ENCODE measurements at places on chromosomes 13 and 19. TPM values are rescaled to one million over a fixed set of nuclear protein-coding genes. Genes with fewer than 3 reads are reported as not detected.
A peak's percentile ranks its signal among the peaks of the same experiment; 100 is the strongest.

The ZNF569 gene
- polyA plus RNA-seq: 2.0 TPM

The CGB3 gene
- polyA plus RNA-seq: not detected

The BEST2 gene
- 0.37 TPM for polyA plus RNA-seq

The IGFL2 gene
- polyA plus RNA-seq: not detected

The PTOV1 gene
- polyA plus RNA-seq: 122 TPM

The POLRMT gene
- polyA plus RNA-seq: 79.6 TPM

The HNRNPM gene
- 118 TPM for polyA plus RNA-seq

The PDS5B gene
- 3.6 TPM for polyA plus RNA-seq

The SSC5D gene
- 0.16 TPM for polyA plus RNA-seq

The KCNN1 gene
- 0.06 TPM for polyA plus RNA-seq

The CEACAM7 gene
- not detected for polyA plus RNA-seq

GRCh38 chr19:50858886-50859285, 4.2 kb downstream of the KLK3 start:
- DNase-seq: no peak

GRCh38 chr13:112452380-112453206, 76.4 kb downstream of the SPACA7 start:
- no peak for DNase-seq

GRCh38 chr13:109331898-109332297, 454.5 kb downstream of the IRS2 start:
- no peak for DNase-seq

DNA sequence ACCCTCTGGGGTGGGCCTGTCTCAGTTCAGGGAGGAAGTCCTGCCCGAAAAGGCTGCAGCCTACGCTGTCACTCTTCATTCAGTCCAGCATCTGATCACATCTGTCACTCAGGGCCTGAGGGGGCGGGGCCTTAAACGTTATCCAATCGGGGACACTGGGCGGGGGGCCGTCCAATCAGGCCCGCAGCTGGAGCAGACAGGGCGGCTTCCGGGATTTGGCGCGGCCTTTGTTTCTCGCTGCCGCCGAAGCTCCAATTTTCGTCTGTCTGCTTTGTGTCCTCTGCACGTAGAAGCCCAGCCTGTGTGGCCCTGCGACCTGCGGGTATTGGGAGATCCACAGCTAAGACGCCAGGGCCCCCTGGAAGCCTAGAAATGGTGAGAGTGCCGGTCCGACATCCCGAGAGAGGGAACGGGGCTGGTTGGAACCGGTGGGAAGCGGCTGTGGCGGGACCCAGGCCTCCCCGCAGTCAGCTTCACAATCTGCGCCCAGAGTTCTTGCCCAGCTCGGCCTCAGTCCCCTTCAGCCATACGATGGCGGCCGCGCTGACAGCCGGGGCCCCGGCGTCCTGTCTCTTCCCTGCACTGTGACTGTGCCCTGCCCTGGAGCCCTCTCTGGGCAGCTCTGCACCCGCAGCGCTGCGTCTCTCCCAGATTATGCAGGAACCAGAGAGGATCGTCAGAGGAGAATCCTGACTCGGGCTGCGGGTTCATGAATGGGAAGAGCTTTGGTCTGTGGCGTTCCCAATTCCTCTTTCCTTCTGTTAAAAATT, at the start of gene ZNF730:
ZNF730 (plus strand) TSS at position 224 of the 770 bp plus-strand sequence; CDS start at position 373, 149 bp downstream.
- DNase-seq: peak; percentile 27

- no peak for DNase-seq
Observed at GRCh38 chr19:38028913-38029510, 122.0 kb downstream of the SIPA1L3 start.

DNA sequence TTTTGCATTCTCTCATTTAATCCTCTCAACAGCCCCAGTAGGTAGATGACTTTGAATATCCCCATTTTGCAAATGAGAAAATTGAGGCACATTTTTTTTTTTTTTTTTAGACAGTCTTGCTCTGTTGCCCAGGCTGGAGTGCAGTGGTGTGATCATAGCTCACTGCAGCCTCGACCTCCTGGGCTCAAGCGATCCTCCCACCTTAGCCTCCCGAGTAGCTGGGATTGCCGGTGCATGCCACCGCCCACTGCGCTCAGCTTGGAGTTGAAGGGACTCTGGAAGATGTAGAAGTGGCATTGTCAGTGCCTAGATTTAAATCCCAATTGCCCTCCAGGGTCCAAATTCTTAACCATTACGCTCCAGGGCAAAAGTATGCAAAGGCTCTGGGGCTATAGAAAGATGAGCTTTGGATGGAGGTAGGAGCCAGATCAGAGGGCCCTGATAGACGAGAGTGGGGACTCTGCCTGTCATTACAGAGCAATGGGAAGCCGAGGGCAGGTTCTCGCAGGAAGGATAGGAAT, 813 bp upstream of the MCOLN1 start:
- DNase-seq: no peak

DNA sequence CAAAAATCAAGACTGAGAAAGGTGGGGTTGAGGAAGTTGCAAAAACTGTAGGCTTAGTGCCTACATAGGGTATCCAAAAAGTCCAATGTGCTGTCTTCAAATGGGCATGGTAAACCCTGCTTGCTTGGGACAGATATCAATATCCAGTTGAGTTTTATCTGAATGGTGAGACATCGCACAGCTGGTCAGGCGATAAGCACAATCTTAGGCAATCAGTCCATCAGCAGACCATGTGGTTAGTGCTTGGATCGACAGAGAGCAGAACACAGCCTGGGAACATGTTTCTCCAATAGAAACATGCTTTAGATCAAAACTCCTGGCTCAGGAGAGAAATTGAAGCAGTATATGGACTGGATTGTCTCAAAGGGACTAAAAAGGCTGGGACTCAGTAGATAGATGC, 151.3 kb upstream of the IPO5 start:
- no peak for DNase-seq

DNA sequence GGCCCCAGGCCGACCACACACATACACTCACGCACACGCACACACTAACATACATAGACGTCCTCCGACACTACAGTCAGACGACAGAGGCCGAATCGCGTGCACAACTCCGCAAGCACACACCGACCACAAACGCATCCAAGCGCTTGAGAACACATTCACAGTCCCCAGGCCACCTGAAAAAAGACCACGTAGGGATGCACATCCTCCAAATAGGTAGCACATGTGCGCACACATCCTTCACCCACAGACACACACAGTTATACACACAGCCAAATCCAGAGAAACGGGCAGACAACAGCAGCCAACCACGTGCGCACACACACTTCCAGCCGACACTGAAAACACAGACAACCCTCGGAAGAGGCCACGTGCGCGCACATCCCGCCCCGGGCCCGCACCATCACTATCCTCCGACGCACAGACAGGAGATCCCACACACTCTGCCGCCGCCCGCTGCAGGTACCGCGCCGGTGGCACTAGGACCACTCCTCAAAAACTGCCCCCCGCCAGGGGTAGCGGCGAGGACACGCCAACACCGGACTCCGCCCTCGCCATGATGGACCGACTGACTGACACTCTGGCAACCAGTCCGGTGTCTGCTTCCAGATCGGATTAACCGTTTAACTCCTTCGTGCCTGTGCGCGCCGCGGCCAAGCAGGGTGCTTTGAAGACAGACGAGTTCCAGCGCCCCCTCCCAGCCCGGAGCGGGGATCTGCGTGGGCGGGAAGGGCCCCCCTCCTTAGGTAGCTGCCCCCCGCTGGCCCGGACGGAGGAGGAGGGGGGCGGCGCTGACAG, 493 bp upstream of the PDE4A start:
- DNase-seq: peak; percentile 62

GRCh38 chr13:103157016-103157415, 90.8 kb upstream of the SLC10A2 start:
- no peak for DNase-seq

GRCh38 chr13:111936267-111936925, 130.6 kb upstream of the SOX1 start:
- no peak for DNase-seq

DNA sequence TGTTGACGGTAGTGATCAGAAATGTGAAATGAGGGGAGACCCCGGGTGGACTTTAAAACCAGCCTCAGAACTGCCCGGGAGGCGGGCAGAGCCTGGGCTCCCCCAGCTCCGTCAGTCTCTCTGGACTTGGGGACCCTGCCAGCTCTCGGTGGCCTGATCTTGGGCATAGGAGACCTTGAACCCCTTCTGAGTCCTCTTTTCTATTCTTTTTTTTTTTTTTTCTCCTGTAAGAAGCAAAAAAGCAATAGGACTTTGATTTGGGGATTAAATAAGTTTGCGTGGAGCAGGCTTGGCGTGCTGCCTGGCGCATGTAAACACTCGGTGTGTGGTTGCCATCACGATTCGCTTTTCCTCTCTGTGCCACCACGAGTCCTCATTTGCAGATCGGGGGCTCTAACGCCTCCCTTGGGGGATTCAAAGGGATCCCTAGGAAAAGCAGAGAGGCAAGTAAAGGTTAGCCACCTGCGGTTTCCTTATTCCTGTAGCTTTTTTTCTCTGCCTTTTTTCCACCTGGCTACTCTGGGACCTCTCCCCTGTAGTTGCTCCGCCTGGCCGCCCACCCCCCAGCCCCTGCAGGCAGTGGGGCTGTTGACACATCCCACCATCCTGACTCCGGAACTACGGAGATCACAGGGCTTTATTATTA, 1.3 kb downstream of the SAFB start:
- DNase-seq: peak; percentile 71

GRCh38 chr19:18558202-18558555, 509 bp downstream of the KXD1 start:
- DNase-seq: no peak

DNA sequence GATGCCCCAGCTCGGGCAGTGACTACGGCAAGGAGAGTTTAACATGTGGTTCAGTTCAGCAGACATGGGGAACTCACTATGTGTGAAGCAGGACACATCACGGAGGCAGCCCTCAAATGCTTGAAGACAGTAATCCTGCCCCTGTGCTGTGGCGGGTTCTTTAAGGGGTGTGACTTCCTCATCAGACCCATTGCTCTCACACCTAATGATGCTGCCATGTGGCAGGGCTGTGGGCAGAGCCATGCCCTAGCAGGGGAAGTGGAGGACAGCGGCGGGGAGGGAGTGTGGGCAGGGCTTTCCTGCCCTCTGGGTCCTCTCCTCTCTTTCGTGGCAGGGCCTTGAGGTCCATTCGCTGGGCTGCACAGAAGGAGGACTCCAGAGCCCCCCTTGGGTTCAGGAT, 131.1 kb upstream of the GJB6 start:
- no peak for DNase-seq
